Activated CD4-positive, CD25-positive, alpha-beta regulatory T cell treated with anti-CD3 and anti-CD28 coated beads, Interleukin-2, amount 50 U/mL, for 24 hours (primary cell): ENCODE measurements at places on chromosomes 6 and 20.

DNA sequence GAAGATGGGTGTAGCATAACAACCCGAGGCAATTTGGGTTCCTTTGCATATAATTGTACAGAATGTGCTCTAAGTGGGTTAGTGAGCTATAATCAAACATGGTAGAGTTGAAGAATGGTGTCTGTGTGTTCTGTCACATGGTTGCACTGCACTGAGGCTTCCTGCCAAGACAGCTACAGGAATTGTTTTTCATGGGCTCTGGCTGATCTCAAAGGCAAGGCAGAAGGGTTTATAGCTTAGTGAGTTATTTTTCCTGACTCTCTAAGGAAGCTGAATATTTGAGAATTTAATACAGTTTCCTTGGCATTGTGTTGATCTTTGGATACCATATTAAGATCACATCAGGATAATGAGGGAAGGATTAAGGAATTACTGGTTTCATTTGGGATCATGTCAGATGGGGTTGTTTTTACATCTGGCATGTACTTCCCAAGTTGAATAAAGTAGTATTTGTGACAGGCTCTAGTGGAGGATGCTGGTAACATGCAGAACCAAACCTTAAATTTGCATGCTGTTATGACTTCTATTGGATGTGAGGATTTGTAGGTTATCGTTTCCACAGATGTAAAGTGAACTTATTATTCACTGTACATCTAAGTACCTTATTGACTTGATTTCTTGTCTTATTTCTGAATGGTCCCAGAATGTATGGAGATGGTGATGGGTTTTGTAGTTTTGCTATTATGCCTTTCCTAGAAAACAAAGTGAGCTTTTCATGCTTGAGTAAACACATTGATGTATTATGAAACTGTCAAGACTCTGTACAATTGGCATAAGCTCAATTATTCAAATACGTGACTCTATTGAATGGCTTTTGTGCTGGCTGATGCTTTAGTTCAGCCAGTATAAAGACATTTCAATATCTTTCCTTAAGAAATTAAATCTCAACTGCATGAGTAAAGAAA is 43.3 kb downstream of the LRRC1 start:
- no peak for ATAC-seq

GRCh38 chr6:167098825-167099225 is 24.1 kb upstream of the CCR6 start:
- no peak for ATAC-seq

DNA sequence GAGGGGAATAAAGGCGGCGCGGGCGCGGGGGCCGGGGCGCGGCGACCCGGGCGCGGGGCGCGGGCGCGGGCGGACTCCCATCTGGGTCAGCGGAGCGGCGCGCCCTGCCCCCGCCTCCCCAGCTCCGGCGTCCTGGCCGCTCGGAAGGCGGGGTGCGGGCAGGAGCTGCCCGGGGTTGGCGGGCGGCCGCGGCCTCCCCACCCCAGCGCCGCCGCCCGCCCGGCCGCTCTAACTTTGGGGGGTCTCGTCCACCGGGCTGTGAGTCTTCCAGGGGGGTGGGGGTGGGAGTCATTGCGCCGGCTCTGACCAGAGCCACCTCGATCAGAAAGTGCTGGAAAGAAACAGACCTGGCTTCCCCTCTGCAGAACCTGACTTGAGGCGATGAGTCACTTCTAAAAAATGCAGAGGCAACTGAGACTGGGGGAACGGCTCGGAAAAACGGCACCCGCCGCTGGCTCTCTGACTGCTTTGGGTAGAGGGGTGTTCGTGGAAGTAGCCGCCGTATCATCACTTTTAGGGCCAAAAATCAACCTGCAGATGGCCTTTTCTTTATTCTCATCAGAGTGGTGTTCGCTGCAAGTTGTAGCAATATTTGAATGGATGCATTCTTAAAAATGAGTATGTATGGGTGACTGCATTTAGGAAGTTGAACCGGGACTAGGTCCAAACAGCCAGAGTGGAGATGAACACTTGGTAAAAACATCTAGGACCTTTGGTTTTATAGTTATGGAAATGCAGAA is 667 bp downstream of the CAP2 start:
- ATAC-seq, result no peak

DNA sequence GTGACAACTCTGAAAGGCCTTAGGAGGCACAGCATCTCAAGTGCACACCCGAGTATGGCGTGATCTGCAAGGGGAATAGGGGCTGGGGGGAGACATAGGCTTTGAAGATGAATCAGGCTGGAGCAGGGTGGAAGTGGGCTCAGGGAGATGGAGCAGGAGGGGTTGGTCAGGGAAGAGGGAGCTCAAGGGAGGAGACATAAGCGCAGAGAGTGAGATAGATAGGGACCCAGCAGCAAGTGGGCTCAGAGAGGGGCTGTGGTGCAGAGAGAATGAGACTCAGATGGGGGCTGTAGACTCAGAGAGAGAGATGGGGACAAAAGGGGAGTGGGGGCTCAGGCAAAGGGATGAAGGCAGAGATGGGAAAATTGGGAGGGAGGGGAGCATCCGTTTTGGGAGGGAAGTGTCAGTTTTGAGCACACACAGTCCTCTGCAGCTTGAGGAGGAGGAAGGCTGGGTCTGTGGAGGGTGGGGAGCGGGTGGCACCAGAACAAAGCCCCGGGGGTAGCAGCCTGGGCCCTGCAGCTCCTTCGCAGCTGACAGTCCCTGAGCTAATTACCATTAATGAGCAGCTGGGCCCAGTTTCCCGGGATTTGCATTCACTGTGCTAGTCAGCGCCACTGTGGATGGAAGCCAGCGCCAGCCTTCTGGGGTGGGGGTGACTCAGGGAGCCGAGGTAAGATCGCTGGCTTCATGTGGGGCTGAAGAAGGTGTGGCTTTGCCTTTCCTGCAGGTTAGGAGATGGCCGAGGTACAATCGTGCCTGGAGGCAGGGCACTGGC is 18.7 kb downstream of the SRXN1 start:
- no peak for ATAC-seq

DNA sequence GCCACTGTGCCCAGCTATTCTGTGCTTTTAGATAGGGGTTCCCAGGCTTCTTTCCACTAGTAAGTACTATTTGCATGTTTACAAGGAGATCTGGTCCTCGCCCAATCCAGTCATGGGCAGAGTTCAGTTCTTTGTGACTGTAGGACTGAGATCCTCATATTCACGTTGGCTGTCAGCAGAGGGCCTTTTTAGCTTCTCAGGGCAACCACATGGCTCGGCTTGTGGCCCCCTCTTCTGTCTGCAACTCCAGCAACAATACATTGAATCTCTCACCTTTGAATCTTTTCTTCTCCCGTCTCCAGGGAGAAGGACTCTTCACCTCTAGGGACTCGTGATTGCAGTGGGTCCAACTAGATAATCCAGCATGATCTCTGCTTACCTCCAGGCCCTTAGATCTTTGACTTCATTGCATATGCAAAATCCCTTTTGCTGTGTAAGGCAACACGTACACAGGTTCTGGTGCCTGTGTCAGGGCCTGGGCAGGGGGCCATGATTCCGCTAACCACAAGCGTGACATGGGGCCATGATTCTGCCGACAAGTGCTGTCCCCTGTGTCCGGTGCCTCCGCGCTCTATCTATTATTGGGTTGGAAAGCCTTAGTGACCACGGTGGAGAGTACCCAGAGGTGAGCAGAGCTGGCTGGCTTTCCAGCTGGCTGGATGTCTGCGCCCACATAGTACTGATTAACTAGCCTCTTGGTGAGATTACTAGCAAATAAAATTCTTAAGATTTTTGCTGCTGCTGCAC is 5.1 kb downstream of the CCR6 start:
- no peak for ATAC-seq

GRCh38 chr20:47773371-47773786 is 11.9 kb downstream of the SULF2 start:
- ATAC-seq, result no peak

DNA sequence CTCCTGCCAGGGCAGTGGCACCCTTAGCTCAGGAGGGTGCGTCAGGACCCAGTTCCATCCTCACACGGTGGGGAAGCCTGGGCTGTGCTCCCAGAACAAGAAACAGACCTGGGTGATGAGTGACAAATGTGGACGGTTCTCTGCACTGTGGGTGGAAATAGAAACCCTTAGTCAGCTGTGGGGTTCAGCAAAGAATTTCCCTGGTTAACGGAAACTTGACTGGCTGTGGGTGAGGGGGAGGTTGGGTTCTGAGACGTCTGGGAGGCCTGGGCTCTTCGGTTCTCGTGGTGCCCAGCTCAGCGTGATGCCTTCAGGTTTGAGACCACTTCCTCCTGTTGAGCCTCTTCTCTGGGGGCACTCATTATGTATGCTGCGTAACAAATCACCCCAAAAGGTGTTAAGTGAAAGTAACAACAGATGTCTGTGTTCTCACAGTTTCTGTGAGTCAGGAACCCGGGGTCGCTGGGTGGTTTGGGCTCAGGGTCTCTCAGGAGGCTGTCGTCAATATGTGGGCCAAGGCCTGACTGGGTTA is 53.1 kb upstream of the FAM83D start:
- peak; percentile 89 for ATAC-seq
